Activated CD4-positive, alpha-beta T cell treated with anti-CD3 and anti-CD28 coated beads, Interleukin-2, Interleukin-4, amounts not matched to agents 100 ng/mL and 50 ng/mL, durations not matched to agents 16 hours and 8 hours (primary cell): ENCODE measurements at places on chromosomes 12 and 14.

- no peak for DNase-seq
Measured at GRCh38 chr14:71713451-71713850, 218.8 kb upstream of the RGS6 start.

- DNase-seq, result no peak
Measured at GRCh38 chr12:45517381-45517780, 212.1 kb upstream of the ARID2 start.

- DNase-seq, result no peak
Measured at GRCh38 chr14:100532906-100533655, 54.1 kb downstream of the BEGAIN start.

DNA sequence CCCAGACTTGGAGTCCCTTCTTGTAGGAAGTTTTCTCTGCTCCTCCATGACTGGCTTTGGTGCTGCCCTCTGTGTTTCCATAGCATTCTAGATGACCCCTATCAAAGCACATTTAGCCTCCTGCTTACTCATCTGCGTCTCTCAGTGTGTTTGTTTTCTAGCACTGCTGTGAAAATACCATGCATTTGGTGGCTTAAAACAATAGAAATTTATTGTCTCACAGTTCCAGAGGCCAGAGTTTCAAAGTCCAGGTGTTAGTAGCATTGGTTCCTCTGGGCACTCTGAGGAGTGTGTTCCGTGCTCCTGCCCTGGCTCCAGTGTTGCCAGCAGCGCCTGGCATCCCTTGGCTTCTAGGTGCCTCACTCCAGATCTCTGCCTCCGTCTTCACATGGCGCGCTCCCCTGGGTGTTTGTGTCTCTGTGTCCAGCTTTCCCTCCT lies 86.1 kb downstream of the CACNA1C start:
- DNase-seq, result no peak

- DNase-seq, result no peak
Measured at GRCh38 chr12:480831-481816, 21.4 kb downstream of the B4GALNT3 start.

- DNase-seq, result no peak
Measured at GRCh38 chr14:100906420-100906819, 2.9 kb upstream of the RTL1 start.

GRCh38 chr12:49232940-49233841 lies 31.7 kb upstream of the TUBA1C start:
- DNase-seq, result no peak

DNA sequence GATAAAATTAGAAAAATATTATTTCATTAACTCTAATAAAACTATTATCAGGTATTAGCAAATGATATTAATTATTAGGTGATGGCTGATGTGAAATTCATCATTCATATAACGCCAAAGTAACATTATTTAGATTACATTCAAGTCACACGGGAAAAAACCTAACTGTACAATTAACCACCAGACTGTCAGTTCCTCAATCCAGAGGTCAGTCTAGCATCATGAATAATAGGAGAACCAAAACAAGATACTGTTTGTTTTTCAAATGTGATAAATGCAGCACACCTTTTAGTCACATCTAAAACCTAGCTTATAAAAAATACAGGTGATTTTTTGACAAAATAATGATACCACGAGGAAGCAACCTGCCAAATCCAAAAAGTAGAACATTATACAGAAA lies 19.6 kb downstream of the SENP1 start:
- no peak for DNase-seq

DNA sequence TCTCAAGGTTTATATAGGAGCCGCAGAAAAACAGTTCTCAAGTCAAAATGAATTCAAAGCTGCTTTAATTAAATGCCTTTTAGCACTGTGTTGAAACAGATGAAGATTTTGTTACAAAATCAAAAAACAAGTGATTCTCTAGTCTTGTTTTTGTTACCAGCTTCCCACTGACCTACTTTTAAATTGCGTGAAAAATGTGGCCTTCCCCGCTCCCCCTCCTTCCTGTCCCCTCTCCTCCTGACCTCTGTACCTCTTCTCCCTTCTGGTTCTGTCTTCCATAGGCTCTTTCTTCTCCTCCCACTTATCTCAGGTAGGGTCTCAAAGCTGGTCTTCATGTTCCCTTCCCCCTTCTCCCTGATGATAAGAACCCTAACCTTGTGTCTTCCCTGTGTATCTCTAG lies 90.0 kb upstream of the MDM1 start:
- no peak for DNase-seq

- DNase-seq, result no peak
Measured at GRCh38 chr12:108721824-108722223, 9.5 kb downstream of the CORO1C start.

DNA sequence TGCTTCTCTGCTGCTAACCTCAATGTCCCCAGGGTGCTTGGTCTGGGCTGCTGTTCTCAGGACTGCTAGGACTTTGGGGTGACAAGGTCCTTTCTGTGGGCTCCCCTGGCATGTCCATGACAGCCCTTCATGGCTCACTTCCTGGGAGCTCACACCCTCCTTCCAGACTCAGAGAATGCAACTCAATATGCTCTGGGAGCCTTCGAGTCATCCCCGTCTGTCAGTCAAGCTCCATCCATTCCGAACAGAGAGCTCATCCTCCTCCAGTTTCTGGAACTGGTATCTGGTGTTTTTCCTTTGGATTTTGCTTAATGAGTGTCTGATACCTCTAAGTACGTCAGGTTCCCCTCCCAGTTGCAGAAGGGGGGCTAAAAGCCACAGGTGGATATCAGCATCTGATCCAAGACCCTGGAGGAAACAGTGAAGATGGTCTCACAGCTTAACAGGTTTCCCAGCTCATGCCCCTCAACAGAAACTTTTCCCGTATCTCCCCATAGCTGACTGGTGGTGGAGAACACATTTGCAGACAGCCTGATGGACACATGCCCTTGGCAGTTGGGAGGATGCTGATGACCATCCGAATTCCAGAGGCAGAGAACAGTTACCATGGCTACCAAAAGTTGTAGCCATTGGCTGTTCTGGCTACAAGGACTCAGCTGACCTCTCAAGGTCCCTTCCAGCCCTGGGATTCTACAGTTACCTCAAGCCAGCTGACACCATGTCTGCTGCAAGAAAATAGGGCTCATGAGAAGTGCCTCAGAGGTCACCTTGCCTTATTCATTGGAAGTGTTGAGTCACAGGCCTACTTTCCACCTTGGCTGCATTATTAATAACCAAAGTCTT lies 9.5 kb upstream of the RAB35 start:
- DNase-seq, result no peak

GRCh38 chr12:40002178-40003169 lies 103.4 kb downstream of the SLC2A13 start:
- no peak for DNase-seq

DNA sequence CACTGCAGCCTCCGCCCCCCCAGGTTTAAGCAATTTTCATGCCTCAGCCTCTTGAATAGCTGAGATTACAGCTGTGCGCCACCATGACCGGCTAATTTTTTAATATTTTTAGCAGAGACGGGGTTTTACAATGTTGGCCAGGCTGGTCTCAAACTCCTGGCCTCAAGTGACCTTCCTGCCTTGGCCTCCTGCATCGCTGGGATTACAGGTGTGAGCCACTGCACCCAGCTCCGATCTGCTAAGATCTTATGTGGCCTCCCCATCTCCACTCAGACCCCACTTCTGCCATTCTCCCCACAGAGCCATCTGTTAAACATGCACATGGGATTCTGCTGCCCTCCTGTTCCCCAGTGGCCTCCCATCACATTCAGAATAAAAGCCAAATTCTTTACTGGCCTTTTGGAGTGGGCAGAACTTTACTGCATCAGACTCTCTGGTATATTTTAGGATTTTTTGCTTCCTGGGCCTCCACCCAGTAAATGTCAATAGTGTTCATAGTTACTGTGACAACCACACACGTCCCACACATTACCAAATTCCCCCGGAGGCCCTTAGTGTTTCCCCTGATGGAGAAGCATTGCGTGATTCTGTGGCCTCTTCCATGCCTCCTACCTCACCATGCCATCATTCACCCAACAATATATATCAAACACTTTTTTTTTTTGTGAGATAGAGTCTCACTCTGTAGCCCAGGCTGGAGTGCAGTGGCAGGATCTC lies 96.3 kb downstream of the PTPN11 start:
- no peak for DNase-seq

GRCh38 chr12:123199936-123200335 lies 33.0 kb downstream of the MPHOSPH9 start:
- no peak for DNase-seq

DNA sequence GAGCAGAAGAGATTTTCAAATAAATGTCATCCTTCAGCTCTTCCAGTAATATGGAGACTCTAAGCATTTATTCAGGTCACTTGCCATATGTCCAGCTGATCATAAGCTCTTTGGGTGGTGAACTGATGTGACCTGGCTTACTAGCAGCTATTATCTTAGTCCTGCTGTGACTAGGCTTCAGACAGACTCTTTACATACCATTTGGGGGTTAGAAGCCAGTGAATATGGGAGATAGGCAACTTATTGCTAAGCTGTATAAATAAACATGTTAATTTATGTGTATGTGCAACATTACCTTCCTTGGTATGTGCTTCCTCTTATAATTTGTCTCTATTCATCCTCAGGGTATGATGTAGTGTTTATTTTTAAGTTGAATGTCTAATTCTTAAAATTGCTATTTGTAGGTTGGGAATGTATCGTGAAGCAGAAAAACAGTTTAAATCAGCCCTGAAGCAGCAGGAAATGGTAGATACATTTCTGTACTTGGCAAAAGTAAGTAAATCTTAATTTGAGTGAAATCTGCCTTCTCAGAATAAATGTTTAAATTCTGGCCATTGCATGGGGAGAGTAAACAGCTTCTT lies 32.4 kb downstream of the TTC8 start:
- no peak for DNase-seq

DNA sequence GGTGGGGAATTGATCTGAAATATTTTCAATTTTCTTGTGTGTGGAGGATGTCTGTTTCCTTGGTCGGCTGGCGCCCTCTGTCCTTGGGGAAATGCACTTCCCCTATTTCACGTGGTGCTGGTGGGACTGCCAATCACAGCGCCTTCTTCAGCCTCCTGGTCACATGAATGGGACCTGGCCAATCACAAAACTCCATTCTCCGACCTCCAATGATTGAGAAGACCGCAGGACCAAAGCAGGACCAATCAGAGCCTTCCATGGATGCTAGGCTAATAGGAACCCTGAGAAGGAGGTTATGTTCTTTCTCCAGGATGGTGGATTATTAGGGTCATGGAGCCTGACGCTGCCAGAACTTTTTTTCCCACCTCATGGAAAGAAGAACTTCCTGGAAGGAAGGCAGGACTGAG lies 188.7 kb downstream of the TTC8 start:
- DNase-seq, result no peak

DNA sequence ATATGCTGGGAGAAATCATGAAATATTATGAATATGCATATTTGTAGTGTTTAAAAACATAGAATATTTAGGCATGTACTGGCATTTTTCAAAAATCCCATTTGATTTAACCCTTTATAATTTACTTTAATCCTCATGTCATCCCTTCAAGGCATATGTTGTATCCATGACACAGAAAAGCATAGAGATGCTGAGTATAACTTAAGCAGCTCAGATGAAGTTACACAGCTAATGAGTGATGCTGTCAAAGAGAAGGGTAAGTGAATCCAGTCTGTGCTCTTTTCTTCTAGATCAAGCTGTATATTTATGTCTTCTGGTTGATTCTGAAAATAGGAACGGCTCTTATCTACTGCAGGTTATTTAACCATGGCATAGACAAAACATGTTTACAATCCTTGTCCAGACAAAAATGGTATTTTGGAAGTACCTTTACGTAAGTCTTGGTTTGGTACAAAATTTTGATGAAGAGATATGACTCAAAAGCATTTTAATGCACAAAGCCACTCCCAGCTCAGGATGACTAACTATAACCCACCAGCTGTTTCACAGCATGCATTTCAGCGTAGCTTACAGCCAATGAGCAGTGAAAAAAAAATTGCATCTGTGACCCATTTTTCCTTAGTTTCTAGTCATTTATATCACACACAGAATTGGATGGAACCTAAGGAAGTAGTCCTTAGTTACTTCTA lies 201.7 kb downstream of the STXBP6 start:
- no peak for DNase-seq

DNA sequence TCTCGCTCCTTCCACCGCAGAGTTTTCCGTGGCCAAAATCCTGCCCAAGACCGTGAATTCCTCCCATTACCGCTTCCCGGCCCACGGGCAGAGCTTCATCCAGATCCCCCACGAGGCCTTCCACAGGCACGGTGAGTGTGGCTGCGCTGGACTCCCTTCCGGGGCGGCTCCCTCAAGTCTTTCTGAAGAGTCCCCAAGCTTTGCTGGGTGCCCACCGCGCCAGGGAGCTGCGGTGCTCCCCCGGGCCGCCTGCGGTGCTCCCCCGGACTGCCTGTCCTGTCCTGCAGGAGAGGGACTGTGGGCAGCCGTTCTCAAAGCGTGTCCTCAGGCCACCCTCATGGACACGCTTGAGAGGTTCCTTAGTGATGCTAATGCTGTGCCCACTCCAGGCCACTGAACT lies 50.5 kb downstream of the ADGRD1 start:
- DNase-seq, result no peak

- peak; percentile 60 for DNase-seq
Measured at GRCh38 chr14:92577321-92577742, 63.8 kb downstream of the RIN3 start.

DNA sequence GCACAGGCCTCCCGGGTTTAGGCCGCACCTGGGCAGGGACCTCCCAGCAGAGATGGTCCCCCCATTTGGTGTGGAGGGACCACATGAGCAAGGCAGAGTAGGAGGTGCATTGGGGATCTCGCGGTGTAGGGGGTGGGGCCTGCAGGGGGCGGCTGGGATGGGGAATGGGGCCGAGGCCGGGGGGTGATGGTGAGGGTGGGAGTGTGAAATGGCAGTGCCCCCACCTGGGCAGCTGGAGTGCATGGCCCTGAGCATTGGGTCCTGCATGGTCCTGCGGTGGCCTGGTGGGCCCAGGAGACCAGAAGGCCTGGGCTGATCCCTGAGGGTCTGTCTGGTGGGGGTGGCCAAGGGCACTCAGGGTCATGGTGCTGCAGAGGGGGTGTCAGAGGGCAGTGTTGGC lies 111.8 kb downstream of the KIF26A start:
- DNase-seq, result no peak

DNA sequence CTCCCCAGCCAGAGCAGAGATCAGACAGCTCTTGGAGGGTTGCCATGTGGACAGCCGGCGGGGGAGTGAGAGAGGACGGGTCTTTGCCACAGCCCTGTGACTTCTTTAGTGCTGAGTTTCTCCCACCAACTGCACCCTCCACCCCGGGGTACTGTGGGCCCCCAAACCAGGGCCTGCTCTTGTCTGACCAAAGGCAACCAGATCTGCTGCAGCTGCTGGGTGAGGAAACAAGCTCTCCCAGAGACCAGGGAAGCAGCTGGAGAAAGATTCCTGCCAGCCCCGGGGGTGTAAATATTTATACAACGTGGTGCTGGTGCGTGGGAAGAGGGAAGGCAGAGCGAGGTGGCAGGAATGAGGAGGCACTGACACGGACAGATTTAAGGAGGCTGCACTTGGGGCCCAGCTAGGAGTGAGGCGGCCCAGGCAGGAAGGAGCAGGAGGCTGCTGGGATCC lies 14.3 kb upstream of the ZFP36L1 start:
- no peak for DNase-seq

DNA sequence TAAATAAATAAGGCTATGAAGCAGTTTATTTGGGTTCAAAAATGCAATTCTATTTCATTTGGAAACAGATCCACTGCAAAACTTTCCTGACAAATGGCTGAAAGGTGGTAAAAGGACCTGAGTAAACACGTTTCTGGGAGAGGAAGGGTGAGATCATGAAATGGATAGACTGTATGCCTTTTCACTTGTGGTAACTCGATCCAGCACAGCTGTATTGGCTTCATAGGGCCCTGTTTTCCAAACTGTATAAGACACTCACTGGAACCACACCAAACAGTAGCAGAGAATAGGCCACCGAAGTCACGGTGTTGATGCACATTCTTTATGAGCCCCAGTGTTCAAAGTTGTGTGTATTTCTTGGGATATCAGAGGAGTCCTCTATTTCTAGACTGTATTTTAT lies 325.2 kb upstream of the DIO2 start:
- DNase-seq, result no peak
